Transverse colon (tissue), 4 donors: ENCODE measurements at places on chromosomes 16 and 17.

- peaks cover 8% of the 10 kb centered on the region for H3K27me3 ChIP-seq
- no peak overlapping the region for H3K4me3 ChIP-seq
- H3K4me1 ChIP-seq: no peaks in the 10 kb centered on the region
Measured at GRCh38 chr17:8832711-8833352, 33.7 kb upstream of the MFSD6L start.

GRCh38 chr16:71442051-71442440 lies at the start of gene TLE7:
TLE7 (minus strand) TSS chr16:71442054; CDS start chr16:71433324, 8,730 bp downstream.
- no peaks in the 10 kb centered on the region for H3K4me1 ChIP-seq
- H3K36me3 ChIP-seq: no peaks in the 10 kb centered on the region
- no peak for DNase-seq
- H3K27ac ChIP-seq: no peak within 1 kb of the TSS
- peaks cover 8% of the 10 kb centered on the region for H3K27me3 ChIP-seq

DNA sequence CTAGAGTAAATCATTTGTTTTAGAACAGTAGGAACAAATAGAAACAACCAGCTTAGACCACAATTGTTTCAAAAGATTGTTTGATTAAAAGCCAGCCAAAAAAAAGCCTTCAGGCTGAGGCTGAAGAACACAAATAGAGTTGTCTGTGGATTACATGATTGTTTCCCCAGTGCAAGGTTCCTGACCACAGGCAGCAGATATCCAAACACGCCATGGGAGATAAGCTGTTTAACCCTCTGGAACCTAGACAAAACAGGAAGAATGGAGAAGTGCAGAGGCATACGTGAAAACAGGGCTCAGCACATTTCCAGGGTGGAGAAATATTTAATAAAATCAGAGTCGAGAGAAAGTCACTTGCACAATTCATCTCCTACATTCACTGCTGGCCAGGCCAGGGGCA lies 21.0 kb downstream of the ATPAF2 start:
- no peak overlapping the region for H3K27ac ChIP-seq
- H3K27me3 ChIP-seq: no peaks in the 10 kb centered on the region
- no peak for DNase-seq
- H3K4me3 ChIP-seq: no peak overlapping the region
- no peaks in the 10 kb centered on the region for H3K36me3 ChIP-seq
- no peaks in the 10 kb centered on the region for H3K4me1 ChIP-seq

- H3K4me1 ChIP-seq: peaks cover 6% of the 10 kb centered on the region
- no peaks in the 10 kb centered on the region for H3K27me3 ChIP-seq
- no peak overlapping the region for H3K27ac ChIP-seq
- no peak overlapping the region for H3K4me3 ChIP-seq
Measured at GRCh38 chr17:8467527-8467926, 31.8 kb downstream of the NDEL1 start.

DNA sequence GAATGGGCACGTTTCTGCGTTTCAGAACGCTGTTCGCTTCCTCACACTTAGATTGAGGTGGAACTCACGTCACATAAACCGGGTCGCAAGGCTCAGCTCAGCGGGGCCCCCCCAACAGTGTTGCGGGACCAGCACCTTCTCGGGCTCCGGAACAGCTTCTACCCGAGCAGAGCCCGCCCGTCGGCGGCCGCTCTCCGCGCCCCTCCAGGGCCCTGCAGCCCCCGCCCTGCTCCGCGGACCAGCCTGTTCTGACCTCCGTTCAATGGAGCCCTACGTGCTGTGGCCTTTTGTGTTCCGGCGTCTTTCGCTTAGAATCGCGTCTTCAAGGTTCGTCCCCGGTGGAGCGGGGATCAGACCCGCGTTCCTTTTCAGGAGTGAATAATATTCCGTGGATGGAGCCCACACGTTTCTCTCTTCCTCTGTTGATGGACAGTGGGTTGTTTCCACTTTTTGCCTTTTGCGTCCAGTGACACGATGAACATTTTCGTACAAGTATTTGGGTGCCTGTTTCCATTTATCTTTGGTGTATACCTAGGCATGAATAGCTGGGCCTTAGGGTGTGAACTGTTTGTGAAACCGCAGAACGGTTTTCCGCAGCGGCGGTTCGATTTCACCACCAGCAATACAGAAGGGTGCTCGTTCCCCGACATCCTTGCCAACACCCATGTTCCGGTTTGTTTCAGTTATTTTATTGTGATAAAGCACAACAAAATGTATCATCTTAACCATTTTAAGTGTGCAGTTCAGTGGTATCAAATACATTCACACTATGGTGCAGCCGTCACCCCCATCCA lies 2.3 kb upstream of the SLC22A31 start:
- H3K4me1 ChIP-seq: peaks cover 23% of the 10 kb centered on the region
- no peak overlapping the region for H3K27ac ChIP-seq
- H3K4me3 ChIP-seq: no peak overlapping the region
- no peak for DNase-seq
- peaks cover 83% of the 10 kb centered on the region for H3K27me3 ChIP-seq

DNA sequence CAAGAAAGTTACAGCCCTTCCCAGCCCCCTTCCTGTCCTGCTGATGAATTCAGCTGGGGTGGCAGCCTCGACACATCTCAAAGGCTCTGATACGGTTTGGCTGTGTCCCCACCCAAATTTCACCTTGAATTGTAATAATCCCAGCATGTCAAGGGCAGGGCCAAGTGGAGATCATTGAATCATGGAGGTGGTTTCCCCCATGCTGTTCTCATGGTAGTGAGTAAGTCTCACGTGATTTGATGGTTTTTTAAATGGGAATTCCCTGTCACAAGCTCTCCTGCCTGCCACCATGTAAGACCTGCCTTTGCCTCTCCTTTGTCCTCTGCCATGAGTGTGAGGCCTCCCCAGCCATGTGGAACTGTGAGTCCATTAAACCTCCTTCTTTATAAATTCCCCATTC lies 163.2 kb upstream of the FOXF1 start:
- H3K27ac ChIP-seq: no peak overlapping the region
- DNase-seq: no peak
- H3K27me3 ChIP-seq: peaks cover 15% of the 10 kb centered on the region
- peaks cover 21% of the 10 kb centered on the region for H3K4me1 ChIP-seq
- H3K4me3 ChIP-seq: no peak overlapping the region

- DNase-seq: no peak
- H3K27me3 ChIP-seq: no peaks in the 10 kb centered on the region
- no peaks in the 10 kb centered on the region for H3K4me1 ChIP-seq
Measured at GRCh38 chr16:9798952-9799580, 383.2 kb downstream of the GRIN2A start.

DNA sequence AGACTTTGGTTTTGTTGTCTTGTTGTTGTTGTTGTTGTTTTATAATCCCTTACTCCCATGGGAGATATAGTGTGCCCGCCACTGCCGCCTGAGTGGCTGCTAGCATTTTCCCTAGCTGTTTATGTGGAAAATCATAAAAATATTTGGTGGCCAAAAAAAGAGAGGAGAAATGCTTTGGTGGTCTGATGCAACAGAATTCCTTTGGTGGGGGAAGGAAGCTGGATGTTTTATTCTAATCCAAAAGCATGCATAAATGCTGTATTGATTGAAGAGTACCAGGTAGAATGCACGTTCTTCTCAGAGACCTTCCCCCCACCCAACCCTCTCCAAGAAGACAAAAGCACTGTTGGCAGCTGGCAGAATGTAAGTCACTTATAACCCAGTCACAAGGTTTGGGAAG lies 93.2 kb downstream of the C17orf67 start:
- no peaks in the 10 kb centered on the region for H3K36me3 ChIP-seq
- H3K4me3 ChIP-seq: no peak overlapping the region
- DNase-seq: no peak

DNA sequence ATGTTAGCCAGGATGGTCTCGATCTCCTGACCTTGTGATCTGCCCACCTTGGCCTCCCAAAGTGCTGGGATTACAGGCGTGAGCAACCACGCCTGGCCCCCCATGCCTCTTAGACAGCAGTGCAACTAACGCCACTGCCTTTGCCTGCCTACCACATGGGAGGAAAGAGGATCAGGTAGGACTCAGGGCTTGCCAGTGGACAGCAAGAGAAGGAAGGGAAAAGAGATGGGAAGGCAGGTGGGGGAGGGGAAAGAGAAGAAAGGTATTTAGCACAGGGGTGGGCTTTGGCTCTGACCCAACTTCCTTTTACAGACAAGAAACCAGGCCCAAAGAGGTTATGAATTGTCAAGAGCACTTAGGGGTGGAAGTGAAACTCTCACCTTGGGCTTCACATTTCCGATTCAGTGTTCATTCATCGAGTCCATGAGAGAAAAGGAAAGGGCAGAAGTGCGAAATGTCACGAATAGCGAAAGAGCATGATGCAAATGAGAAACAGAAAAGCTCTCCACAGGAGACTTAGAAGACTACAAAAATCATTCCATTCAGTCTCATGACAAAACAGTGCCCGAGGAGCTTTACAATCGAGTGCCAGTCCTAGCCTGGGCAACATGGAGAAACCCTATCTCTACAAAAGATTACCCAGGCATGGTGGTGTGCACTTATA lies 36.4 kb downstream of the CDK5R1 start:
- no peak overlapping the region for H3K27ac ChIP-seq
- H3K4me3 ChIP-seq: no peak overlapping the region
- H3K36me3 ChIP-seq: no peaks in the 10 kb centered on the region
- H3K4me1 ChIP-seq: peaks cover 3% of the 10 kb centered on the region
- H3K27me3 ChIP-seq: no peaks in the 10 kb centered on the region

DNA sequence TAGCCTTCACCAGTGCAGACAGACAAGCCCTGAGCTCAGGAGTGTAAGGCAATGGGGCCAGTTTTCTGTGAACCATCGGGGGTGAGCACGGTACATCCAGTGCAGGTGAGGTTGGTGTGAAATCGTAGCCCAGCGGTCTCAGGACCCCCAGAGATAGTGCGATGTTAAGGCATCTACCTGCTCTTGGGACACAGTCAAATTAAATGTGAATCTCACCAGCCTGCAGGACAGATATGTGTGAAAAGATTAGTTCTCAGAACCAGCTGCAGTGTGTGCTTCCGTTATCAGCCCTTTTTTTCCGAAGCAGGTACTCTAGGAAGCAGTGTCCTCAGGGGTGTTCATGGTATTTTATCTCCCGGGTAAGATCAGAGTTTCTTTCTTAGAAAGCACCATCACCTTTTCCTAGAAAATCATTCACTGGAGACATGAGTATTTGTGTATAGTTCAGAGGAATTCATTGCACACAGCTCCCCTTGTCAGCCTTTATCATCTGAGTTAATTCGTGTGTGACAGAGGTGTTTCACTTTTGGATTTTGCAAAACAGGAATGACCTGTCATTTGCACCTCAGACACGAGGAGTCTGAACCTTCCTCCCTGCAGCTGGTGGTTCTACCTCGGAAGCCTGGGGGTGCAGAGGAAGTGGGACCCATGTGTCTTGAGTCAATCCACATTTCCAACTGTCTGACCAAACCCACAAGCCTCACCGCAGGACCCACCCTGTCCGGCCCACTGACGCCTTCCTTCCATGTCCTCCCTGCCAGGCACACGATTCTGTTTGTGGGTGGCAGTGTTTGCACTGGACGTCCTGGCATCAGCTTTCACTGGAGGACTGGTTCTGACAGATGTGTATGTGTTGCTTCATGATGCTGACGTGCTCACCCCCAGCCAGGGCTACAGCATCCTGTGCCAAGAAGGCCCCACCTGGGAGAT lies 107.8 kb downstream of the CLEC16A start:
- H3K36me3 ChIP-seq: no peaks in the 10 kb centered on the region
- no peak overlapping the region for H3K27ac ChIP-seq
- peak; percentile 41 for DNase-seq
- H3K27me3 ChIP-seq: no peaks in the 10 kb centered on the region
- H3K4me3 ChIP-seq: no peak overlapping the region

DNA sequence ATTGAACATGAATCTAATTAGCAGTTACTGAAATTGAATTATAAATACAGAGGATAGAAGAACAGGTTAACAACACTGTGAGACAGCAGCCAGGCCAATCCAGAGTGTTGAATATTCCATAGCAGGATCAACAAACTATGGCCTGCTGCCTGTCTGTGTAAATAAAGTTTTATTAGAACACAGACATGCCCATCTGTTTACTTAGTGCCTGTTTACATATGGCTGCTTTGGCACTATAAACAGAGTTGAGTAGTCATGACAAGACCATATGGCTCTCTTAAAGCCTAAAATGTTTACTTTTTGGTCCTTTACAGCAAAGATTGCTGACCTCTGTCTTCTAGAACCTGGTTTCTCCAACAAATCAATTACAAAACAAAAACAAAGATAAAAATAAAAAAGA lies 115.4 kb upstream of the CDC42EP4 start:
- no peaks in the 10 kb centered on the region for H3K36me3 ChIP-seq
- H3K27me3 ChIP-seq: no peaks in the 10 kb centered on the region
- no peak overlapping the region for H3K27ac ChIP-seq
- H3K4me3 ChIP-seq: no peak overlapping the region
- DNase-seq: no peak

DNA sequence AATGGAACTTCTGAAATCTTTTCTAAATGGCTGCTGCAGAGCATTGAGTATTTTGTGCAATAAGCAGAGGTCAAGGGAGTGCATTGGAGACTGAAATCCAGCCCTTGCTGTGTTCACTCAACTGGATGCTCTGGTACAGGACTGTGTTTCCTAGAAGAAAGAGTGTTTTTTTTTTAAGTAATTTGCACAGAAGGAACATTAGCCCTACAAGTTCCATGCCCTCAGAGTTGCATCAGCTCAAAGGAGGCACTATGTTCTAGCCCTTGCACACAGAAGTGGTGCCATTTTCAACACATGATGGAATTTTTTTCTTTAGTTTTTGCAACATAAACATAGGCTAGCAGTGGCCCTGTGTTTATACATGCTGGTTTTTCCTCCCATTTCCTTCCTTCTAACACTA lies 144.1 kb upstream of the HLF start:
- DNase-seq: no peak
- no peaks in the 10 kb centered on the region for H3K27me3 ChIP-seq
- H3K4me3 ChIP-seq: no peak overlapping the region
- H3K27ac ChIP-seq: no peak overlapping the region
- H3K4me1 ChIP-seq: peaks cover 12% of the 10 kb centered on the region

GRCh38 chr17:8954339-8954738 lies 11.2 kb downstream of the PIK3R5 start:
- peaks cover 13% of the 10 kb centered on the region for H3K4me1 ChIP-seq
- DNase-seq: peak; percentile 59
- no peaks in the 10 kb centered on the region for H3K36me3 ChIP-seq
- H3K27ac ChIP-seq: peak overlapping the region; percentile 4

GRCh38 chr17:44915862-44916780 lies 821 bp upstream of the GFAP start:
- no peaks in the 10 kb centered on the region for H3K36me3 ChIP-seq
- DNase-seq: no peak
- peaks cover 5% of the 10 kb centered on the region for H3K4me1 ChIP-seq
- no peak overlapping the region for H3K4me3 ChIP-seq
- H3K27ac ChIP-seq: peak overlapping the region; percentile 12
